SK-N-SH treated with all-trans-retinoic acid at 6 μM for 48 hours (cell line): ENCODE measurements at places on chromosomes 2 and 18.

- no peak for ATAC-seq
These were observed 205.7 kb downstream of the TCF4 start for GRCh38 chr18:55382277-55382805.

DNA sequence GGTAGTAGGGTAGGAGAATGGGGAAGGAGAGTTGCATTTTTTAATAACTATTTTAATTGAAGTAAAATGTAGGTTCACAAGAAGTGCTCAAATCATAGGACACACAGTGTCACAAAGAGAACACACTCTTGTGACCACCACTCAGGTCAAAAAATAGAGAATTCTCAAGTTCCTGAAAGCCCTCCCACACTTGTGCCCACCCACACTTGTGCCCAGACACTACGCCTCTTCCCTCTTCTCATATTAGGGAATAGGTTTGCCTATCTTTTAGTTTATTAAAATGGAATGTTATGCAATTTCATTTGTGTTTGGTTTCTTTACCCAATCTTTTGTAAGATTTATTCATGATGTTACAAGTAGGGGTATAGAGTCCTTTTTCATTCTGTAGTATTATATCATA is 67.2 kb downstream of the UGGT1 start:
- no peak for ATAC-seq

DNA sequence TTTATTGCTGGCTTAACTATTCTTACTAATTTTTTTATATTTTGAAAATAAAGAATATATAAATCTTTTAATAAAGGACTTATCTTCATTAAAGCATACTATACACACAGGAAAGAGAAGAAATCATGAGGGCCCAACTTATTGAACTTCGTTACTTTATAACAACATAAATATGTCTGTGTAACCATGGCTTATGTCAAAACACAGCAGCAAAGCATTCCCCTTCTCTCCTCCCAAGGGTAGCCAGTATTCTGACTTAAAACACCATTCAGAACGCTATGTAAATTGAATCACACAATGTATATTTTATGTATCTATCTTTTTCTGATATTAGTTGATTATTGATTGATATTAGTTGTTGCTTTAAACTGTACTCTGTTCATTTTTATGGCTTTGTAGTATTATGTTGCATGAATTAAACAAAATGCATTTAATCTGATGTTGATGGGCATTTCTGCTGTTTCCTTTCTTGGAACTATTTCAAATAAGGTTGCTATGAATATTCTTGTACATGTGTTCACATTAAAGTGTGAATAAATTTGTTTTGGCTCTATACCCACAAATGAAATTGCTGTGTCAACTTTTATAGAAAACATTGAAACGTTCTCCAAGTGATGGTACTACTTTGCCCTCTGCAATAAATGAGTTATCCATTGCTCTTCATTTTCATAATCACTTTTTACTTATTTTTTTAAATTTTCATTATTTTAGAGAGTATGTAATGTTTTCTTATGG is 188.7 kb downstream of the RND3 start:
- ATAC-seq = no peak

DNA sequence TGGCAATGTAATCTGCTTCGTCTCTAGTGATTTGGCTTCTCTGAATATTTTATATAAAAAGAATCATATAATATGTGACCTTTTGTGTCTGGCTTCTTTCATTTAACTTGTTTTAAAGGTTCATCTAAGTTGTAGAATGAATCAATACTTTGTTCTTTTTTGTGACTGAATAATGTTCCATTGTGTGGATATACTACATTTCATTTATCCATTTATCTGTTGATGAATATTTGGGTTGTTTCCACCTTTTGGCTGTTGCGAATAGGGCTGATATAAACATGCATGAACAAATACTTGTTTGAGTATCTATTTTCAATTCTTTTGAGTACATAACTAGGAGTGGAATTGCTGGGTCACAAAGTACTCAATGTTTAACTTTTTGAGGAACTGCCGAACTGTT is 63.8 kb upstream of the TNP1 start:
- no peak for ATAC-seq

DNA sequence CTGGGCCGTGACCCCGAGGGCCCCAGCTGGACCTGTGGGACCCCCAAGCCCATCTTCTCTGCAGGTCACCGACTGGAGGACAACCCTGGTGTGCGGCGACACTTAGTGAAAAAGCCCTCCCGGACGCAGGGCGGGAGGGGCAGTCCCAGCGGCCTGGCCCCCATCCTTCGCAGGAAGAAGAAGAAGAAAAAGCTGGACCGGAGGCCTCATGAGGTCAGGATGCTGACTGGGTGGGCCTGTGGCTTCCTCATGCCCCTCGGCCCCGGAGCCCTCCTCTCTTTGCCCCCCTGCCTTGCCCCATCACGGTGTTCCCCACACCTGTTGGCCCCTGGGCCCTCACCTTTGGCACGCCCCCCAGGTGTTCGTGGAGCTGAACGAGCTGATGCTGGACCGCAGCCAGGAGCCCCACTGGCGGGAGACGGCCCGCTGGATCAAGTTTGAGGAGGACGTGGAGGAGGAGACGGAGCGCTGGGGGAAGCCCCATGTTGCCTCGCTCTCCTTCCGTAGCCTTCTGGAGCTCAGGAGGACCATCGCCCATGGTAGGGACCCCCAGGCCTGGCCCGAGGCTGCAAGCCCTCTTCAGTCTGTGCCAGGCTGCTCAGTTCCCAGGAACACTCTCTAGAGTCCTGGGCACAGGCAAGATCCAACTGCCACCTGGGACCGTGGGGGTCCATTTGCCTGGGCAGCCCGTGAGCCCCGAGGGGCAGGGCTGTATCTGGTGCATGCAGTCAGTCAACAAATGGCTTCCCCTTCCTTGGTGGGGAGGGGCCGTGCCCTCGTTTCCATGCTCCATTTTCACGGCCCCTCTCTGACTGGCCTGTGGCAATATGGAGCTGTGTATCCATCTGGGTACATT is 4.7 kb downstream of the SLC4A3 start:
- no peak for ATAC-seq

DNA sequence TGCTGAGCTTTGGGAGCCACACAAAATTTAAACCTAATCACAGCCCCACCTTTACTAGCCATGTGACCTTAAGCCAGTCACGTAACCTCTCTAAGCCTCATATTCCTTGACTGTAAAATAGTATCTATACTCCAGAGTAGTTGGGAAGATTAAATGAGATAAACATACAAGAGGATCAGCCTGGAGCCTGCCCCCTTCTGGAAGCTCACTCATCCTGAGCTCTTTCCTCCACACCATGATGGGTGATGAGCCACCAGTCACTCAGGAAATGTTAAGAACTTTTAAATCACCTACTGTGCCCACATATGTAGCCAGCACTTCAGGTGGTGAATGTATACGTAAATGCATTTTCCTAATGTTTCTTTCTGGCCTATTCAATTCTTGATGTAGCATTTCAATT is 195.9 kb upstream of the DDX18 start:
- no peak for ATAC-seq

DNA sequence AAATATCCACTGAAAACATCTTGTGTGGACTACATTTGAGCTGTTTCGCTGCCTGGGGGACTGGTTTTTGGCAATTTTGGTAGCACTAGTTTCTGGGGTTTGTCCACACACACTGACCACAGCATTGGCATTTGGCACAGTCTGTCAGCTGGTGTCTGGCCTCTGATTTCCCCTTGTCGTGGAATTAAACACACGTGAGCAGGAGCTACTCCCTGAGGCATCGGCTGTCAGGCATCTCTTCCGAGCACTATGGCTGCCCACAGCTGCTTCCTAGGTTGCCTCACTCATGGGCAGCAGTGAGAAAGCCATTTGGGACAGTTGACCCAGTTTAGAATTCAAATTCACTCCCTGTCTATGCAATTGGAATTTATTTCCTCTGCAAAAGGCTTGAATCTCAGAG is 46.8 kb upstream of the FZD5 start:
- ATAC-seq = no peak

DNA sequence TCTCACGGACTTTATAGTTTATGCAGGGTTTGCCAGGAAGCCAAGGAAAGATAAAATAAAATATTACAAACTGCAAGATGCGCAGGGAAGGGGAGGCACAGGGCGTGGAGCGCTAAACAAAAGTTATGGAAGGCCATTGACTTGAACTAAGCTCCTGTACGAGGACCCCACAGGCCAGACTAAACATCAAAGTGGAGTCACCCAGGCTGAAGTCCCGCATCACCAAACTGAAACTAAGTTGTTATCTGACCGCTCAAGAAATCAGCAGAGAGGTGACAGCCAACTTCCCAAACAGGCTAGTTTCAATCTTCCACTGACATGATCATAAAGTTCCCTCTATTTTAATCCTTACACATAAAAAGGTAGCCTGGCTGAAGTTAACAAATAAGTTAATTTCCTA is 90.5 kb upstream of the YWHAQ start:
- no peak for ATAC-seq

DNA sequence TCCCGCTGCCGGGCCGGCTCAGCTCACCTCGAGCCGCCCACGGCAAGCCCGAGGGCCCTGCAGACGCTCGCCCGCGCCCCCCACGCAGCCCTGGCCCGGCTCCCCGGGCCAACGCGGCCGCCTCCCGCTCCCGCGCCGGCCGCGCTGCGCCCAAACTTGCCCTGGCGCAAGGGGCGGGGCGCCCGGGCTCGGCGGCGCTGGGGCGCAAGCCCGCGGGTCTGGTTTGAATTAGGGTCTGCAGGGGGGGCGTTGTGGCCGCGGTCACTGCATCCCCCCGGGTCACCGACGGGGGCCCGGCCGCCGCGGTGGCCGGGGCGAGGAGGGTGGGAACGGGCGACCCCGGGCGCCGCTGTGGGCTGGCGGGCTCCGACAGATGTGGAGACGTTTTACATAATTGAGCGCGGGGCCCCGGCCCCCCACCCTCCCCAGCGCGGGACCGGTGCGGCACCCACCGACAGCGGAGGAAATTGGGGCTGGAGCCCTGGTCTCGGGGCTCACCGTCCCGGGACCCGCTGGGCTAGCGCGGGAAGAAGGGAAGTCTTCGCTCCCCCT is 690 bp downstream of the SDC1 start:
- peak; percentile 7 for ATAC-seq

DNA sequence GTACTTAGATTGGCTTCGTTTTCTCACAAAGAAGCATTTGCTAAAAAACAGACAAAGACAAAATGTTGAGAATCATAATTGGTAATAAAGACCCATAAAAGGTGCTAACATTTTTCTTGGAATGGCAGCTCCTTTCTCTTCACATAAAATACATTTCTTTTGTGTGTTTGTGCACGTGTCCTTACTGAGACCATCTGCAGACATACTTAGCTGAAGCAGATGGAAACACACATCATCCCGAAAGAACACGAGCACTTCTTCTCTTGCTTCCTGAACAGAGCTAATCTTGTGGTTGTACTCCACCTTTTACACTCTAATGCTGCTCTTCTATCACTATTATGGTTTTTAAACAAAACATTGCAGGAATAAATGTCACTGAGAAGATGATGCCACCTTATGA is 142.5 kb downstream of the SPHKAP start:
- no peak for ATAC-seq

DNA sequence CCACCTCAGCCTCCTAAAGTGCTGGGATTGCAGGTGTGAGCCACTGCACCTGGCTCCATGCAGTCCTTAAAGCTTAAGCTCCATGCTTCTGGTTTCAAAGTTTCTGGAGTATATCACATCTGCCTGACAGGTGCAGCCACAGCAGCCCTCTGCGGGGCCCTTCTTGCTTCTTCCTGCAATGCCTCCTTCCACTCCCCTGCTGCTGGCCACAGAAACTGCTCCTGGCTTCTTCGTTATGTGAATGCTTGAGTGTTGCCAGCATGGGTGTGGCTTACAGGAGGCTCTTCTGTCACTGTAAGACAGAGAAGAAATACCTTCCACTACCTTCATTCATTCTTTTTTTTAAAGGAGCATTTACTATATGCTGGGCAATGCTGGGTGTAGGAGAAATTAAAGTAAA is 10.1 kb upstream of the CCBE1 start:
- no peak; the same call in 2 of the 3 replicates for ATAC-seq

- ATAC-seq = no peak
These were observed 757.7 kb downstream of the EPHA4 start for GRCh38 chr2:220814441-220814840.

DNA sequence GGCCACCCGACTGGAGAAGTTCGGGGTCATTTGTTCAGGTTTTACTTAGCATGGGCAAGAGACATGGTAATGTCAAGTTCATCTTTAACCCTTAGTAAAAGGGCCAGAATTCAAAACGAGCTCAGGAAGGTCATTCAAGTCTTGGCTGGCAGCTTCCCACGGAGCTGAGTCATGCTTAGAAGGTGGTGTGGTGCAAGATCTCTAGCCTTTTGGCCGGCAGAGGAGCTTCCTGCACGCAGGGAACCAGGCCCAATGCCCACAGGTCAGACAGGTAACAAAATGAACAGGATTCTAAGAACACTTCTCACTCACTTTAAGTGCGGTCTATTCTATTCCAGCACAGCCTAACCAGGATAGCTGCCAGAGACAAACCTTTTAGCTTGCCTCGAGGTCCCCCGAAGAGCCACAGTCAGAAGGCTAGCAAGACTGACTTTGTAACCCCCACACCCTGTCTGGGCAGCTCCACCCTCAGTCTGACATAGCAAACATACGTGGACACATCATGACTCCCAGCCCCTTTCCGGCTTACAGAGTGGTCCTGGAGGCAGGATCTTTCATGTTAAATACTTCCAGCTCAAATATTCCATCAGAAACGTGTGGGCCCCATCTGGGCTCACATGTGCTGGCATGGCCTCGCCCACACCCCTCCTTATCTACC is 292.7 kb downstream of the BCL11A start:
- ATAC-seq = no peak

GRCh38 chr2:18516112-18516511 is 44.3 kb downstream of the RDH14 start:
- ATAC-seq = peak; percentile 13; the same call in 2 of the 3 replicates

DNA sequence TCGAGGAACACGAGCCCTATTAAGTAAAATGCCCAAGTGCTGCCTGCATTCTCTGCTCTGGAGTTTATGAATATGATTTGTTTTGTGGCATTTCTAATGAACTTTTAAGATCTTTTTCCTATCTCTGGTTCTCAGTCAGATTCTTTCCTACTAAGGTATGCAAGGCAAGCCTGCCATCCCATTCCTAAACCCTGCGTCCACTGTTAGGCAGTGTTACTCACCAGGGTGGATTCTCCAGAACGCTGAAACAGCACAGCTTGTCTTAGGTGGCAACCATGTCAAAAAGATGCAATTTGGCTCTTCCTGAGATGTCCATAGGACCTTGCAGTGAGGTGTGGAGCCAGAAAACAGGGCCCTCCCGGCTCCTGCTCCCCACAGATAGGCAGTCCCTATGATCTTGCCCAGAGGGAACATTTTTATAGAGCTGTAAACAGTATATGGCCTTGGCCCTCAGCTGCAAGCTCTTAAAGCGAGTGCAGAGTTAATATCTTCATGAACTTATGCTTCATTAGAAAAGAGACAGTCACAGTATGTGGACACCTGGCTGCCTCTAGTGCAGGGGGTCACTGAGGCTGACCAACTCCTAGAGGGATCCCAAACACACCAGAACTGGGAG is 84.4 kb downstream of the TPGS2 start:
- peak; percentile 90 for ATAC-seq
